ENCODE measurements at places on chromosomes 7 and 10. TPM values are rescaled to one million over a fixed set of nuclear protein-coding genes. Genes with fewer than 3 reads are reported as not detected.

DNA sequence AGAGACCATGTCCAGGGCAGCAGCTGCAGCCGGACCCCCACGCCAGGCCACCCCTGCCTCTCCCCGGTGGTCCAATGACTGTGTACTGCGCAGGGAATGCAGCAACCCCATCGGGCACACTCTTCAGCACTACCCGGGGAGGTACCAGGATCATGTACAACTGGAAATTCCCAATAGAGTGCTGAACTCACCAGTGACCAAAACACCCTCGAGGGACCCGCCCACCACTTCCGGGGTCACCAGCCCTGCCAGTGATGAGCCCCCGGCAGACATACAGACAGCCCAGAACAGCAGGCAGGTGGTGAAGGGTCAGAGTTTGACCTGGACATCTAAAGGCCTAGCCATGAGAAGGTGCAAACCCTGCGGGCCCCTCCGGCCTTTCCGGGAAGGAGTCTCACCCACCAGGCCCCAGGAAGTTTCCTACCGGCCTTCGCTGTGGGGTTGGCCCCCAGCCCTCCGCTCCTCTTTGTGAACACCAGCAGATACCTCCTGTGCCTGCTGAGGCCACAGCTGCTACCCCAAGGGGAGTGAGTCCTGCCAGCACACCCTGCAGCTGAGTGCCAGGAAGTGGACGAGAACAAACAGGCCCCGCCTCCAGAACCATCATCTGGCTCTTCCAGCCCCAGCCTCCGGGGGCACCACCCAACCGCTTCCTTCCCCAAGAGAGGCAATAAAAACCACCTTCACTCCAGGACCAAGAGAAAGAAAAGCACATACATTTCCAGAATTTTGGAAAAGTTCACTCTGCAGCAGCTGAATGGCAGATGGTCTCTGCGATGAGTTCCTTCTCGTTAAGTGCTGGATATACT is 5.0 kb upstream of the ANKRD61 start:
- peak; percentile 39 for DNase-seq

DNA sequence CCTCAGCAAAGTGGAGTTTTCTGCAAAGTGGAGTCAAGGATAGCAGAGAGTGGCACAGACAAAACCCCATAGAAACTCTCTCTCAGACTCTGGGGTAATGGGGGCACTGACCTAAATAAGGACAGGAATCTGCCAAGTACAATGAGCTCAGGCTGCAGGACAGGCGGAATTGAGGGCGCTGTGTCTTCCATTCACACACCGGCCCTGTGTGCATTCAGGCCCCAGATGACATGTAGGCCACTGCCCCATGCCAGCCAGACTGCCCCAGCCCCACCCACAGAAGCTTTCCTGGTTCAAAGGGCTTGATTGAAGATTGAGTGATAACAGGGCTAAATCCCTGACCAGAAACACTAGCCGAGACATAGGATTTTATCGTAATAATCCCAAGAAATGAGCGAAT is 52.7 kb downstream of the EEPD1 start:
- no peak for DNase-seq

DNA sequence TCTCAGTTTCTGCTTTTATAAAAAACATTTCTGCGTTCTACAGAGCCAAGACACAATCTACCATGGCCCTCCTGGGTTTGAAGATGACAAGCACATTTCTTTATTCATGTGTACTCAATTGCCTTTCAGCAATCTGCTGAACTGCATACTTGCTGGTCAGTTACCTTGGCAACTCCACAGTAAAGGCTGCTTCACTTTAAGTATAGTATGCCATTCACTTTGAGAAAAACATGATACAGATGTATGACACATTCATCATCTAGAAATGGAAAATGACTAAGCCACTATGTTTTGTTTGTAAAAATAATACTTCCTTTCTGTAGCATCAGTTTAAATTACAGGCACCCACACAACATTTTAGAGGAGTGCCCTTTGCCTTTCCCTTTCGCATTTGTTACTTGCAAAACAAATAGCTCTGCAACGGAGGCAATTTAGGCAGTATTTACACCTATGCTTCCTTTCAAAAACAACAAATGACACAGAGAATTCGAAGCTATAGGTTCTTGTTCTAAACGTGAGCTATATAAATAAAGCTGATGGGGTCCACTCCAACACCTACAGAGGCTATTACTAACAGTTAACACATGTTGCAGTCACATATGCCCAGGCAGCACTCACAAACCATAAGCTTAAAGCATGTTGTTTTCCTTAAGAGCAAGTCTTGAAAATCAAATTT is 23.5 kb downstream of the SGCE start:
- DNase-seq: no peak

DNA sequence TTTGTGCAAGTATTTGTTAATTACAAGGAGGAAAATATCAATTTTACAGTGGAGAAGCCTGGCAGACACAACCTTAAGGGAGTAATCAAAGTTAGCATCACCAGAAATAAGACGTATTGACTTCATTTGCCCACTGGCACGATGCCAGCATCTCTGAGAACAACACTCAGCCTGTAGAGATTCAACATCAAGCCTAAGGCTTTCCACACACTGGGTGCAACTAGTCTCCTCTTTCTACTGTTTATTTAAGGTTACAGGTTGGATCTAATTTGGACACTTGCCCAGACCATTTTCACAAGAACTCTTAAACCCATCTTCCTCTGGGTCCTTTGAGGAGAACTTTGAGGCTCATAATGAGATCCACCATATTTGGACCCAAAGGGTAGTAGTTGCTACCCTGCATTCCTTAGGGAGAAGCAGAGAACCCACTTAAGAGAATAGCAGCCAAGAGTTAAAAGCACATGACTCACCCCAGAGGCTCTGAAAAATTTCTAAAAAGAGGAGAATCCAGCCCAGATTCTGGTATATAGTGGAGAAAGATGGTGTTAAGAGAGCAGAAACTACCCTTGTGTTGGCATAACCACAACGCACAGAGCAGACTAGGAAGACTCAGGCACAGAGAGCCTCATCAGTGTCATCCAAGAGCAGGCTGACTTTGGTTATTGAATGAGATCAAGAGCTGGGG is 97.3 kb downstream of the CCDC71L start:
- DNase-seq: no peak

The IGF2BP3 gene
- 0.33 TPM for total RNA-seq

The PLAC9 gene
- 6.5 TPM for total RNA-seq

DNA sequence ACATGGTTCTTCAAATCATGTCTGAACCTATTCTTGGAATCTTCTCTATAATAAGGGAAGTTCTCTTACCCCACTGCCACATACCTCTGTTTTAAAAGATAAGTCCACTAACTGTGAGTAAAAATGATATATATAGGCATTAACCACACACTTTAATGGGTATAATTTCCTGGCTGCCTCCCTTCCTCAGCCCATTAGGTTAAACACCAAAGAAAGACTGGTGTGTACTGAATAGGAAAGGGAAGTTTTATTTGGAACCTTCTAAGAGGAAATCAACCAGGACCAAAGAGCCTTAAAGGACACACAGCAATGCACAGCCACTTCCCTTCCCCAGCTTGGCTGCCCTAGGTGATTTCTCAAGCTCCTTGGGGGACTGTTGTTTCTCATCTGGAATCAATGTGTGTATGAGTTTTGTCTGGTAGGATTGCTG is 5.0 kb upstream of the WBP1L start:
- DNase-seq: no peak

- peak; percentile 69 for DNase-seq
These were observed 26.5 kb downstream of the TNRC18 start for GRCh38 chr7:5396999-5397663.

All from body of pancreas (tissue), 4 donors.